Stimulated activated CD4-positive, alpha-beta T cell treated with anti-CD3 and anti-CD28 coated beads, Interleukin-15, amount 100 ng/mL, for 24 hours (primary cell): ENCODE measurements at places on chromosomes 4 and X.

DNA sequence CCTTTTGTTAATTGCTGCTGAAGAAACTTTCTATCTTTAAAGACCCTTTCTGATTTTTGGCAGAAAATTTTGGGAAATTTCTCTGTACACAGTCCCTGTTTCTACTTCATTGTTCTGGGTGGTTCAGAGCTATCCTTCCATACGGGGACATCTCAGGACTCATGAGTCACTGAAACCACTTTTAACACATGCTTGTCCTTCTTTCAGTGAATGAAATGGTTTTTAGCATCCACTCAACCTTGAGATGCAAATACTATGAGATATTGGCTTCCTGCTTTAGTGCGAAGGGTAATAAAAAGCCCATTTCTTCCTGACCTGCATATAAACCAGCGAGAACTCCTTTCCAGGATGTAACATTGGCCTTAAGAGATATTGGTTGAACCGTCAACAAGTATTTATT, 158.0 kb downstream of the REPS2 start:
- DNase-seq, result no peak

GRCh38 chr4:168335621-168336020, 17.1 kb upstream of the DDX60 start:
- no peak for DNase-seq

- no peak for DNase-seq
These were observed 44.8 kb downstream of the SMARCA1 start for GRCh38 chrX:129478516-129478915.

DNA sequence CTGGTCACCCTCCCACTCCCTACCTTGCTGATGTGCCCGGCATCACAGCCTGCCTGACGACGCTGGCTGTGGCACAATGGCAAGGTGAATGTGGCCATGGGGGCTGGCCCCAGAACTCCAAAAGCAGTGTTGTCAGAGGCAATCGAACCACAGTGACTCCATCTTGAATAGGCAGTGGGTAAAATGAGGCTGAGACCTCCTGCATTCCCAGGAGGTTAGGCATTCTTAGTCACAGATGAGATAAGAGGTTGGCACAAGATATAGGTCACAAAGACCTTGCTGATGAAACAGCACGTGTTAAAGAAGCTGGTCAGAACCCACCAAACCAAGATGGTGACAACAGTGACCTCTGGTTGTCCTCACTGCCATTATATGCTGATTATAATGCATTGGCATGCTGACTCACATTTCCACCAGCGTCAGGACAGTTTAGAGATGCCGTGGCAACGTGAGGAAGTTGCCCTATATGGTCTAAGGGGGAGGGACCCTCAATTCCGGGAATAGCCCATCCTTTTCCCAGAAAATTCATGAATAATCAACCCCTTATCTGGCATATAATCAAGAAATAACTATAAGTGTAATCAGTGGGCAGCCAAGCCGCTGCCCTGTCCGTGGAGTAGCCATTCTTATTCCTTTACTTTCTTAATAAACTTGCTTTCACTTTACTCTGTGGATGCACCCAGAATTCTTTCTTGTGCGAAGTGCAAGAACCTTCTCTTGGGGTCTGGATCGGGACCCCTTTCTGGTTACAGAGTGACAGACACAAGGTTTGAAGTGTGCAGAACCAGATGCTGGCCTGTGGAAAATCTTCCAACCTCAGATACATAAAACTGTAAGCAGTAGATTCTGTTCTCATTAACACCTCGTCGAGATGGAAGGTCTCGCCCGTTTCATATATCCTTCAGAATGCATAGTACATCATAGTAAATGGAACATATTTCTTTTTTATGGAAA, 26.8 kb upstream of the CLDN24 start:
- DNase-seq, result peak; percentile 61

GRCh38 chrX:16316331-16316730, 149.1 kb downstream of the MAGEB17 start:
- DNase-seq, result no peak

- no peak for DNase-seq
These were observed 29.9 kb upstream of the SOWAHD start for GRCh38 chrX:119728487-119728886.

DNA sequence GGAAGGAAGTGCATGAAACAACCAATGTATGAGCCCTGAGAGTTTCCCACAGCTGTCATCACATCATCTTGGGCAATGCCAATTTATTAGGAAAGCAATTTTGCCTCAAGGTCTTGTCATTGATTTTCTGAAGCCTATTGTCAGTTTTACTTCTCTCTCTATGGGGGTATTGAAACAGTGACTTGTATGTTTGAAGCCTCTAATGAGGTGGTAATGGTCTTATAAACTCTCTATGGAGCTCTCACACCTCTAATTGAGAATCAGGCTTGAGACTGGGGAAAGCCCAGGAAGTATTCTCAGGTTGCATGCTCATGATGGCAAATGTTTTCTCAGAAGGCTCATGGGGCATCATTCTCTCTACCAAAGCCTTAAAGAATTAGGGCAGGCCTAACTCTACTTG, 308.2 kb upstream of the EMCN start:
- no peak for DNase-seq

GRCh38 chr4:136812100-136812880, 720.0 kb downstream of the PCDH18 start:
- no peak for DNase-seq

GRCh38 chr4:25861280-25861950, 1.4 kb downstream of the SEL1L3 start:
- no peak for DNase-seq

DNA sequence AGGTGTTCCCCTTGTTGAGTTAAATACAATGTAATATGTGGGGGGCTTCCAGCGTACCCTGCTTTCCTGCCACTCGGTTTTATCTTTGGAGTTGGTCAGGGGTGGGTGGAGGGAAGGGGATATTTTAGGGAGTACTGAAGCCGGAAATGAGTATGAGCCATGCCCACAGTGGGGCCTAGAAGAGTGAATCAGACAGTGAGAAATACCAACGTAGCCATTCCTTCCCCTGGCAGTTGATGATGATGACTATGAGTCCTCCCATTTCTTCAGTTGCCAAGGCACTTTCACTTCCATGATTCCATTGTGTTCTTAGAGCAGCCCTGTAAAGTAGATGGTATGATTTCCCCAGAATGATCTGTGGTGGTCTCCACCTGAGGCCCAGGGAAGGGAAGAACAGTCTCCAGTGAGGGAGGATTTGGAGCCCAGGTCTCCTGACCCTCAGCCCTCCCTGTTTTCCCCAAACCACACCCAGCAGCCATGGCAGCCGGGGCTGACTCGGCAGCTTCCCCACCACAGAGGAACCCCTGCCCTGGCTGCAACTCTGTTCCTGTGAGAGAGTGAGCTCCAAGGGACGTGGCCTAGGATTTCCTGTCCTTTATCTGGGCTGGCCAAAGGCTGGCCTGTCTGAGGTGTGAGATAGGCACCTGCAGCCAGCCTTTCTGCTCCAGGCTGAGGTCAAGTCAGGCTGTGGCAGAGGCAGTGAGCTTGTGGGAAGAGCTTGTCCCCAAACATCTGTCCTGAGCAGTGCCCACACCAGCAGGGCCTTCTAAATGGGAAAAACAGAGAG, 52.7 kb downstream of the STARD8 start:
- no peak for DNase-seq

DNA sequence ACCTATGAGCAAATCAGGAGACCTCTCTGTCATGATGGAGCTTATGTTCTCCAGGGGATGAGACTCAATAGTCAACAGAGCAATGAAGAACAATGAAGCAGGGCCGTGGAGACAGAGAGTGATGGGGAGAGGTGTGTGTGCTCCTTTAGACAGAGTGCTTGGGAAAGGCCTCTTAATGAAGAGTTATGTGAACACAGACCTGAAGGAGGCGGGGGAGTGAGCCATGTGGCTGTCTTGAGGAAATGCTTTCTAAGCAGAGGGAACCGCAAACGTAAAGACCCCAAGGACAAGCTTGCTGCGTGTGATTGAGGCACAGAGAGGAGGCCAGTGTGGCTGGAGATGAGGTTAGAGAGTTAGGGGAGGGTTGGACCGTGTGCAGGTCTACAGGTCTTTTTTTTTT, 53.1 kb downstream of the CHRNA9 start:
- no peak for DNase-seq

GRCh38 chr4:40306976-40307375, 28.2 kb upstream of the CHRNA9 start:
- no peak for DNase-seq

- DNase-seq, result no peak
These were observed 59.9 kb upstream of the FAM241A start for GRCh38 chr4:112085156-112086035.

DNA sequence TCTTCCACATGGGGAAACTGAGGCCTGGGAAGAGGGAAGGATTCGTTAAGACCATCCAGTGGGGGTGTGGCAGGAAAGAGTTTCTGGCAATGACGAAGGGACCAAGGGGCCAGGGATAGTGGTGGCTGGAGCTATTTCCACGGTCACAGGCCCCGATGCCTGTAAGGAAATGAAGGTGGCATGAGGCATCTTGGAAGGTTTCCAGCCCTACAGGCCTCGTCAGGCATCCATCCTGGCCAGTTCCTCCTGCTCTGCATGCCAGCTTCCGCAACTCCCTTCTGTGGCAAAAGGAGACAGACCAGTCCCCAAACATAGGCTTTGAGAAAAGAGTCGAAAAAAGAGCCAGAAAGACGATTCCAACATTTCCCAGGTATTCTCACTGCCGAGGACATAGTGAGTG, 9.2 kb upstream of the C4orf50 start:
- DNase-seq, result no peak

DNA sequence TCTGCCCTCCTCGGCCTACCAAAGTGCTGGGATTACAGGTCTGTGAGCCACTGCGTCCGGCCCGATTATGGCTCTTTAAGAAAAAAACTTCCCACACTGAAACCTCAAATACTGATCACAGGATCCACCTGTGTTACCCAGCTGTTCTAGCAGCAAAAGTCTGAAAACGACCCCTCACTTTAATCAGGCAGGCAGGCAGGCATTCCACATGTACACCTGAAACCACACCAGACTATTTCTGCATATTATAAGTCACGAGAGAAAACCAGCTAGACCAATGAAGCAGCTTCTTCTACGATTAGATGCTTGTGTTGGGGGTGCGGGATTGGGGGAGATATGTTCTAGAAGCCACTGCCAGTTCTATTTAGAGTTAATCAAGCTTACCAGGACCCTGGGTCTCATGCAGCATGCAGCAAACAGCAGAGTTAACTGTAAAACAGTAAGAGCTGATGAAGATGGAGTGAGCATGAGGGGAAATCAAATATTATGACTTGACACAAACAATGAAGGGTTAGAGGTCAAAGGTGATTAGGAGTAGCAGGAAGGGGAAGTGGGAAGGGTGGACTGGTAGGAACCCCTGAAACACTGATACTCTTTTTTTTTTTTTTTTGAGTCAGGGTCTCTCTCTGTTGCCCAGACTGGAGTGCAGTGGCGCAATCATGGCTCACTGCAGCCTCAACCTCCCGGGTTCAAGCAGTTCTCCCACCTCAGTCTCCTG, 18.9 kb upstream of the NKRF start:
- no peak for DNase-seq

DNA sequence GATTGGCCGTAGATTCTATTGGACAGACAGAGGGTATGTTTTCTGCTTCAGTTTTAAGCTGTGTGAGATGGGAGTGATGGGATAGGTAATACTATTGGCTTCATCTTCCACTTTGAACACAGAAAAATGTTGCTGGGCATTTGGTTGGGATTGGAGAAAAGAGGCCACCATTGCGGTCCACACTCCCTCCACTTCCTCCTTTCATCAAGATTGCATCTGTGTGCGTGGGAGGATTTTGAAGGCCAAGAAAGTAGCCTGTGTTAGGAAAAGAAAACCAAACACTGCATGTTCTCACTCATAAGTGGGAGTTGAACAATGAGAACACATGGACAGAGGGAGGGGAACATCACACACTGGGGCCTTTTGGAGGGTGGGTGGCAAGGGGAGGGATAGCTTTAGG, 56.4 kb downstream of the EGF start:
- no peak for DNase-seq

GRCh38 chrX:139429913-139430312, 100.6 kb upstream of the F9 start:
- DNase-seq, result no peak

DNA sequence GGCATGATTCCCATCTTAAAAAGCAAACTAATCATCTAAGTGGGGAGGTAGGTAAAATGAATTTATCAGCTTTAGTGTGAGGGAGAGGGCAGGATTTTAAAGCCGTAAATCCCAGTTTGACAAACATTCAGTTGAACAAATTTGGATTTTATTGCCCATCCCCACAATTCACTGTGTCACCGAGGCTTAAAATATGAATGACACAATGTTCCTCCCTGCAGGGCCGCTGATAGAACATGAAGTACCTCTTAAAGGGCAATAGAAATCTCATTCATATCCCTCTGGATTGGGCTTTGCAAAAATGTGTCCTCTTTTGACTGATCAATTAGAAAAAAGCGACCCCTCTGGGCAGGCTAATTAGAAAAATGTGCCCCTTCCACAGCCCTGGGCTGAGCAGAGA, 45.5 kb upstream of the SMAD1 start:
- no peak for DNase-seq

GRCh38 chr4:138252551-138252950, 10.4 kb upstream of the SLC7A11 start:
- DNase-seq, result no peak

DNA sequence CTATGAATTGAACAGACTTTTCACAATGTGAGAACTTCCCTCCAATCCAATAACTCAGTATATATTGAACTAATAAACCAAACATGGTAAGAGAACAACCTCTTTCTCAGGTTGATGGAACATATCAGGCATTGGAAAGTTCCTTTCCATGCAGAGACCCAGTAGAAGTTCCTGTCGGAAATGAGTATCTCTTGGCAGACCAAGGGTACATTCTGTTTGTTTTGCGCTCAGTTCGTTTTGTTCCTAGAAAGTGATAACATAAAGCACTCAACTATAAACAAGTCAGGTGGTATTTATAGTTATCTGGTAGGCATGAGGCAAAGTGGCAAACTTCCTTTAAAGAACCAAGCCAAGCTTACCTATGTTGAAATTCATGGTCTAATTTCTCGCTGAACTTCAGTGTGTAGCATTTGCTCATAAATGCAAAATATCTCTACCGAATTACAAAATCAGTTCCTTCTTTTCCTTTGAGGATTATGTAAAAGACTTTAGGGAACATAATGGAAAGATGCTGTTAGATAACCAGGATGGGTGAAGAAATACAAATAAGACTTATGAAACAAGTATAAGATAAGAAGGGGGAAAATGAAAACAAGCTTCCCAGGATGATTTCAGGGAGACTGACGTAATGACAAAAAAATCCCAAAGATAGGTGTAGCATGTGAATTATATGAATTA, 120.3 kb downstream of the ARHGAP24 start:
- no peak for DNase-seq

GRCh38 chrX:29746326-29746725, 469.0 kb upstream of the MAGEB2 start:
- no peak for DNase-seq

GRCh38 chr4:138327338-138327737, 85.2 kb upstream of the SLC7A11 start:
- DNase-seq, result no peak

GRCh38 chrX:10576777-10577447, 43.5 kb downstream of the MID1 start:
- no peak for DNase-seq

DNA sequence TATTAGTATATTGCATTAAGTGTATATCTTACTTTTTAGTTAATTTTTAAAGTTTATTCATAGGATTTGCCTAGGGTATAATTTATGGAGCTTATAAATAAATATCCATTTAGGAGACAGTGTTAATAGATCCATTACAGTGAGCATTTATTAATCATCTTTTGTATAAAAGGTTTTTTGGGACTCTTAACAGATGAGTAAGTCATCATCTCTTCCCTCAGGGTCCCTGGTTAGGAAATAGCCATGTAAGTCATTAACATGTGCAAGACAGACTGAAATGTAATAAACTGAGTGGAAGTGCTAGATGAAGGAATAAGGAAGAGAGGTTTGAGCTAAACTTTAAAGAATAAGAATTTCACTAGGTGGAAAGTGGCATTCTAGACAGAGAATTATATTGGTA, 69.2 kb downstream of the PAQR3 start:
- DNase-seq, result no peak
